NCI-H2107 (cell line): ENCODE measurements at places on chromosomes 3 and 15.
A peak's percentile ranks its signal among the peaks of the same experiment; 100 is the strongest.

- no peak for DNase-seq
Measured at GRCh38 chr3:171833789-171834460, 9.2 kb upstream of the TMEM212 start.

DNA sequence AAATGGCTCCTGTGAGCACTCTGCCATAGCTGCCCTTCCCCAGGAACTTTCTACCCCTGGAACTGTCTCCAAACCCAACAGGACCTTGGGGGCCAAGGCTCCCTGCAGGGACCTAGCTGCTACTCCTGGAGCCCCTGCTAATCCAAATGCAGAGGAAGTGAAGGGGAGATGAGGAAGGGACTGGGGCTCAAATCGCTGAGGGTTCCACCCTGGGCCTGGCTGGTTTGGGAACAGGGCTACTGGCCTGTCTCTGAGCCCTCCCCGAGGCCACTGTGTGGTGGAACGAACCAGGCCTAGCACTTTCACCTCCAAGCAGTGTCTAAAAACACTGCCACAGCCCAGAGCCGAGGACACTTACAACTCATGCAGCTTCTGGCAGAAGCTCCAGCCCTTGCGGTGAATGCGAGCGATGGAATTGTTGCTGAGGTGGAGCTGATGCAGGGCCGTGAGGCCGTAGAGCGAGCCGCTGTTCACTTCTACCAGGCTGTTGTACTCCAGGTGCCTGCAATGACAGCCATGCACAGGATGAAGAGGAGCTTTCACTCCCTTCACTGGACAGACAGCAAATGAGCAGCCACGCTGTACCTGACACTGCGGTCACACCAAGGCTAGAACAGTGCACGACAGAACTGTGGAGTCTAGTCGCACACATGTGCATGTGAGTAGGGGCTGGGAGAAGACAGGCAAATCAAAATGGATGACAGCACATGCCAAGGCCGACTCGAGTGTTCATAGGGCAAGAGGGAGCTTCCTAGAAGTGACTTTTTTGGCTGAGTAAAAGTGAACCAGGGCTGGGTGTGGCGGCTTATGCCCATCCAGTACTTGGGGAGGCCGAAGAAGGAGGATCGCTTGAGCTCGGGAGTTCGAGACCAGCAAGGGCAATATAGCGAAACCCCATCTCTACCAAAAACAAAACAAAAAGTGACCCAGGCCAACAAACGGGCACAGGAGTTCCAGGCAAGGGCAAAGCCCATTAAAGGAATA lies 90.8 kb downstream of the LRIG1 start:
- no peak for DNase-seq

- no peak for DNase-seq
Measured at GRCh38 chr3:156793851-156794250, 32.3 kb upstream of the LEKR1 start.

DNA sequence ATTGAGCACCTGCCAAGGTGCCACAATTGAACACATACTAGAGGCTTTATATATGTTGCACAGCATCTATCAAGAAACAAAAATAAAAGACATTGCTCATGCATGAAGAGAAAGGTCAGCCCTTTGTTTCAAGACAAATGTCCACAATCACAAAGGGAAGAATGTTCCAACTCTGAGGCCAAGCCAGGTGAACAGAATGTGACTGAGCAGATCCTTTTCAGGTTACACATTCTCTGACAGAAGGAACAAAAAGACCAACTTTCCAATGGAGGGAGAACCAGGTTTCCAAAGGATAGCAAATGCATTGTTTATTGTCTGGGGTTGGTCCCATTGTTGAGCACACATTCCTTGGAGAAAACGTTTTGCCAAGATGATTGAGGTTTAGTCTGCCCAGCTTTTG lies 50.2 kb upstream of the FAM174B start:
- DNase-seq = no peak

DNA sequence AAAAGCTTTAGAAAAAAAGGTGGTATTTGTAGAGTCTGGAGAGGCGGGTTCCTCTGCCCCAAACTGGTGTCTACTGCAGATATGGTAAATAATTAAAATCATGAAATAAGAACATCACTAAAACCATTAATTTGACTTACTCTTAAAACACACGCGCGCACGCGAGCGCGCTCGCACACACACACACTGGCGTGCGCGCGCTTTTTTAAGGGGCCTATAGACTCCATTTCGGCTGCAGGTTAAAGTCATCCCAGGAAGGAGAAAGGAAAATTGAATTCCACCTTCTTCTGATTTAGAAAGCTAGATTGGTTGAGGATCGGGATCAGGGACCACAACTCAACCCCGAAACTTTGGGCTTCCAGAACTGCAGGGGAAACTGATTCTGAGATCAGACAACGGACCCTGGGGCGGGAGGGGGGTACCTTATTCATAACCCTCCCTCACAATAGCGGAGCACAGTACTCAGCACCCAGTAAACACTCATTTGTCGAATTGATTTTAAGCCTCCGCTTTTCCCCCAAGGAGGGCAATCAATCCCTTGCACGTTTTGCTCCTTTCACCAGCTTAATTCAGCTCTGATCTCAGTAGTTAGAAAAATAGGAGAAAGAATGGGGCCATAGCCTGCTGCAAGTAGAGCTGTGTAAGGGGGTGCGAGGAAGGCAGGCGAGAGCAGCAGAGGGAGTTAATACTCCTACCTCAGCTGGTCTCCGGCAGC lies 509 bp upstream of the LRRC3B start:
- no peak for DNase-seq

DNA sequence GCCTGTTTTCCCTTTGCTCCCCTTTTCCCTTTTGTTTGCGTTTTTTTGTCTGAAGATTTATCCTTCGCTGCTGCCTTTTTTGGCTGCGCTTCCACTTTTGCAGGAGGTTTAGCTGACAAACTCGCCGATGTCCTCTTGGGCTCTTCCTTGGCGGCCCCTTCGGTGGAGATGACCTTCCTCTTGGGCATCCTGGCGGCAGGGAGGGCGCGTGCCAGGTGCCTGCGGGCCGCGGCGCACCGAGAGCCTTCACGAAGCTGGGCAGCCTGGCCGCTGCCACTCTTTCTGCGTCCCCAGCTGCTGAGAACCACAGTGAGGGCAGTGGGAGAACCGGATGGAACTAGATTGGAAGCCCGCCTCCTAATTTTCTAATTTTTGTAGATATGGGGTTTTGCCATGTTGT lies 197.1 kb upstream of the C2CD4B start:
- no peak for DNase-seq

GRCh38 chr15:95698230-95698629 lies 632.3 kb upstream of the NR2F2 start:
- no peak for DNase-seq

GRCh38 chr3:184050217-184050847 lies 2.5 kb upstream of the HTR3C start:
- DNase-seq = peak; percentile 51

GRCh38 chr3:42169579-42170120 lies 78.5 kb downstream of the TRAK1 start:
- no peak for DNase-seq

- no peak for DNase-seq
Measured at GRCh38 chr3:42545284-42545900, 36.4 kb downstream of the SEC22C start.

- no peak for DNase-seq
Measured at GRCh38 chr15:65212097-65212496, 824 bp upstream of the CILP start.

- no peak for DNase-seq
Measured at GRCh38 chr15:63048776-63049665, 6.5 kb downstream of the TPM1 start.

GRCh38 chr15:69225355-69226022 lies 65.1 kb downstream of the GLCE start:
- DNase-seq = no peak

- no peak for DNase-seq
Measured at GRCh38 chr3:13608969-13609725, 60.2 kb downstream of the FBLN2 start.

- no peak for DNase-seq
Measured at GRCh38 chr15:49041426-49041825, 4.8 kb downstream of the SECISBP2L start.

DNA sequence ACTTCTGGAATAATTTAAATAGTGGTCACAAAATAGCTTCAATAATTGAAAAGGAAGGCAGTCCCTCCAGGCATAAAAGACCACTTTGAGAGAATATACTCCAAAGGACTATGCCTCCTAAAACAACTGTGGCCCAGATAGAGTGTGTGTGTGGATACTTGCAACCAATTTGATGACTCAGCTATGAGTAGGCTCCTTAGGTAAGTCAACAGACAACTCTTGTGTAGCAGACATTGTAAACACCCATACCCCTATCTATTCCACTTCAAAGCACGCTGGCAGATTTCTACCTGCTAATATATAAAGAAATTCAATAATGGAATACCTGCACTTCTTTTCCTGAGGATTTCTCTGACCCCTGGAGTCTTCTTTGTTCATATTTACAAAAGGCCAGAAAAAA lies 254.5 kb downstream of the NEK10 start:
- no peak for DNase-seq

GRCh38 chr3:21898316-21898715 lies 147.3 kb upstream of the ZNF385D start:
- no peak for DNase-seq

DNA sequence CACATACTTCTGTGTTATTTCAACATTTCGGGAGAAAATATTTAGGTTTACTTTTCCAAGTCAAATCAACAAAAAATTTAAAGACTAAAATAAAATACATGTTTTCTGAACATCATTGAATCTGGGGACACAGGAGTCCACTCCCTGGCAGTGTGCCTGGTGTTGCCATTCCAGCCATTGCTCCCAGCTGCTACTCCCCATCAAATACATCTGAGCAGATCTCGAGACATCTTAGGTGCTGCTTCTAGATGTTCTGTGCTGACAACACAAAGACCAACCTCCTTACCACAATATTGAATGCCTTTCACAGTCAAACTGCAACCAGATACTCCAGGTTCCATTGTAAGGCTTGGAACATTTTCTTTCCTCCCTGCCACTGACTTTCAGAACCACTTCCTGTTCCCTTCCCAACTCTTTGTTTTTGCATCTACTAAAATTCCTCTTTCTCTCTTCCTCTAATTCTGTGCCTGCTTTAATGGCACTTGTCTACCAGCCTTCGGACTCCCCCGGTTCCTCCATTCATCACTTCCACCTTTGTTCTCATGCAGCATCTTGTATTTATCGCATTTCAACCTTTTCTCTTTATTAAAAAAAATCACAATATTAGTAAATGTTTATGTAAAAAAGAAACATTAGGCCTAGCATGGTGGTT lies 81.1 kb upstream of the SLC4A7 start:
- no peak for DNase-seq

DNA sequence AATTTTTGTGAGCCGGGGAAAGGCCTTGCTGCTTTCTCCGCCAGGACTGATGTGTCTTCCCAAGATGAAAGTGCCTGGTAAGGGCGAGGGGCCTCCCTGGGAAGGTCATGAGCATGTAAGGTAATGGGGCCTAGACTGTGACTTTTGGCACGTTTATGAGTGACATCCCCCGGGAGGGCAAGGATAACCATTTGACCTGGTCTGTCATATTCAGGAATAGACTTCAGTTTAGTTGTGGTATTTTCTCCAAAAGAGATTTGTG lies 631 bp upstream of the CNBP start:
- no peak for DNase-seq

- no peak for DNase-seq
Measured at GRCh38 chr3:197926418-197926817, 23.6 kb upstream of the RPL35A start.

DNA sequence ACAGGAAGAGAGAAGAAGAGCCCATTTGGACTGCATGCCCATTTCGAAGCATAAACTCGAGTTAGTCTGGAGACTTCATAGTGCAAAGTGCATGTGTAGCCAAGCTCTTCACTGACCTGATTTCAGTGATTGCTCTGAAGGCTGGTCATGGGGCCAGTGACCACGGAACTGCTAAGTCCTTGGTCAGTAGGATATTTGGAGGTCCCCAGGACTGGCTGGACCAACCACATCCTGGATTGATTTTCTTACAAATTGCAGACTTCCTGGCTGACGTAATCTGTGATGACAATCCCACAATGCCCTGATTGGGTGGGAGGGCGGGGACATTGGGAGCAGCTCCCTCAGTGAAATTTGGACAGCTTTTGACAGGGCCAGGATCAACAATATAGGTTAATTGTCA lies 233.4 kb downstream of the CACNA2D3 start:
- DNase-seq = no peak

GRCh38 chr15:63564093-63564492 lies 33.1 kb upstream of the FBXL22 start:
- no peak for DNase-seq

- DNase-seq = no peak
Measured at GRCh38 chr3:76212679-76213078, 427.3 kb upstream of the ZNF717 start.

- DNase-seq = no peak
Measured at GRCh38 chr3:185820973-185821758, 3.7 kb downstream of the IGF2BP2 start.

DNA sequence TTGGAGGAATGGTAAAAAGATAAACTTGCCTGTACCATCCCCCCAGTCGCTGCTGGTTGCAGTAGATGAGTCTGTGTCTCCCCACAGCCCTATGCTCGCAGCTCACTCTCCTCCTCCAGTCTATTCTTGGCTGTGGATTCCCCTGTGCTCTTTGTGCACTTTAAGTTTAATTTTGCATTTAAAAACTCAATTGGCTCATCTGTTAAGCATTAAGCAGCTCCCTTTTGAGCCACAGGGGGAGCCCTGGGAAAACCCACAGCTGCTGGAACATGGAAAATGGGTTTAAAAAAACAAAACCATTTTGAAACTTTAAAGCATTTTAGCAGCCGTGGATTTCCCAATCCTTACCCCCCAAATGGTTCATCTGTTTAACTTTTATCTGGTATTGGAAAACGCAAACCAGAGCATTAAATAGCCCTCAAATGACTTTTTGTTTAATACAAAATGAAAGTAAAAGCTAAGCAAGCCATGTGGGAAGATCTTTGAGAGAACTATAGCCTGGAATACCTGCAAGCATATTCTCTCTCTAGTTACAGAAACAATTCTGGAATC lies 536.9 kb downstream of the ZIC1 start:
- DNase-seq = no peak

DNA sequence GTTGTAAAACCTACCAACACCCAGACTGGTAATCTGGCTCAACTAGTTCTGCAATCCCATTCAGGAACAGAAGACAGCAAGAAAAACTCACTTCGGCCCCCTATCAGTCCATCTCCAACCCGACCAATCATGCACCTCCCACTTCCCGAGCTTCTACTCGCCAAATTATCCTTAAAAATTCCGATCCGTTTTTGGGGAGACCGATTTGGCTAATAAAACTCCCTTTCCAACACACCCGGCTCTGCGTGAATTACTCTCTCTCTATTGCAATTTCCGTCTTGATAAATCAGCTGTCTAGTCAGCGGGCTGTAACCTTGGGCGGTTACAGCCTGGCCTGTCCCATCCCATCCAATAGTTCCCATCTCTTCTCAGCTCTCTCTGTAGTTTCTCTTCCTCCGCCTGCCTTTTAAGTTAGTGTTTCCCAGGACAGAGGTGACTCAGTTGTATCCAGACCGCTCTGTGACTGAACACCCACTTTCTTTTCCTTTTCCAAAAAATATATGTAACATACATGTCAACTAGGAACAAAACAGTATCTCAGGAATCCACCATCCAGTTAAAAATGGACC lies 780 bp upstream of the ACAD9 start:
- no peak for DNase-seq

DNA sequence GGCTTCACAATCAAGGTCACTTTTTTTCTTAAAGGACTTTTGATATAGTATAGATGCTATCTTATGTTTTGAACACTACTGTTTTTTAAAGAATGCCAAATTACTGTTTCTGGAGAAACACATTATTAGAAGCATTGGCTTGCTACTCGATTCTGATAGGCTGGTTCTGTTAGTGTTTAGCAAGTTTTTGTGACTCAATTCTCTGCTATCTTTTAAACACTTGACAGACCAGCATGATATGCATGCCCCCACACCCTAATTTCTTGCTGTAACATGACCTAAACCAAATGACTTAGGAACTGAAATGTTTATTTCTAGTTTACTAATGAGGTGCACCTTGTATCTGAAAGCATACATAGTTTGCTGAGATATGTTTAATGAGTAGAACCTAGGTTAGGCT lies 5.5 kb upstream of the IL20RB start:
- no peak for DNase-seq
